ENCODE measurements at places on chromosomes 16 and 17.

DNA sequence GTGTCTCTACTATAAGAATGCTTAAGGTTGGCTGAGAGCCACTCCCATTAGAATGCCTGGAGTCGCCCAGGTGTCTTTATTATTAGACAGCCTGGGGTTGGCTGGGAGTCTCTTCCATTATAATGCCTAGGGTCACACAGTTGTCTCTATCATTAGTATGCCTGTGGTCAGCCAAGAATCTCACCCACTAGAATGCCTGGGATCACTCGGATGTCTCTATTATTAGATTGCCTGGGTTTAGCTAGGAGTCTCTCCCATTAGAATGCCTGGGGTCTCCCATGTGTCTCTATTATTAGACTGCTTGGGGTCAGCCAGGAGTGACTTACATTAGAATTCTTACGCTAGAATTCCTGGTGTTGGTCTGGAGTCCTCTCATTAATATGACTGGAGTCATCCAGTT, 2255.3 kb downstream of the TP53TG3F start:
- DNase-seq, result no peak

- no peak for DNase-seq
These were observed 686 bp downstream of the MLST8 start for GRCh38 chr16:2205967-2206313.

- DNase-seq, result peak; percentile 28
These were observed at the start of gene ADAP2 for GRCh38 chr17:30921544-30922196. ADAP2 (plus strand) TSS chr17:30921945; CDS start chr17:30922015, 70 bp downstream.

DNA sequence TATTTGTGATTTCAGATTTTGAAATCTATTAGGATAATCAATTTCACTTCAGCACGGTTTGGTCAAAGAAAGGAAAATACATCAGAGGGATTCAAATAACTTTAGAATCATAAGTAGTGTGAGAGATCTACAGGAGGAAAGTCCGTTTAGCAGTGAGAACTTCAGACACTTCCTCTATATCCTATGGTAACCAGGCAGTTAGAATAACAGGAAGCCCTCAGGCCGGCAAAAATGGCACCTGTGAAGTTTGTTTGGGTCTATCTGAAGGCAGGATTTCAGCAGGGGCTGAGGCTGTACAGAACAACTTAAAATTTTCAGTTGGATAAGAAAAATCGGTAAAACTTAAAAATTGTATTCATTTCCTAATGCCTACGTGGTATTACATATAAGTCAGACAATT, 24.9 kb downstream of the KCNJ16 start:
- DNase-seq, result peak; percentile 38

- DNase-seq, result no peak
These were observed 22.4 kb downstream of the SOCS3 start for GRCh38 chr17:78337244-78338109.

- no peak for DNase-seq
These were observed at the start of gene MPP3 for GRCh38 chr17:43832976-43833829. MPP3 (minus strand) TSS chr17:43833146; CDS start chr17:43831906, 1,240 bp downstream.

DNA sequence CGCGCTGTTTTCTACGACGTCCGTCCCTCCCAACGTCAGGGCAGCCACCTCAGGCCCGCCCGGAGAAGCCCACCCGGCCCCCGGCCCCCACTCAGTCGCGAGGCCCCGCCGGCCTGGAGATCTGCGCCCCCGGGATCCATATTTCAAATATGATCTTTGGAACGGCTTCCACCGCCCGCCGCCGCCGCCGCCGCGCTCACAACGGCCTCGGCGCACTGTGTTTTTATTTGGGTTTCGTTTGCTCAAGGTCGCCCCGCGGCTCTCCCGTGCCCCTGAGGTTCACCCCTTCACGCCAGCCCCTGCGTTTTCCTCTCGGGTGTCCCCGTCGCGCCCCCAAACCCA, 4.2 kb upstream of the CBX4 start:
- no peak for DNase-seq

- no peak for DNase-seq
These were observed 53.7 kb upstream of the WSB1 start for GRCh38 chr17:27240086-27240801.

- no peak for DNase-seq
These were observed 29.7 kb upstream of the APPBP2 start for GRCh38 chr17:60555786-60556185.
